Endodermal cell (in vitro differentiated cells): ENCODE measurements at places on chromosomes 1 and 21.

GRCh38 chr1:93313026-93313425 is 32.7 kb upstream of the DR1 start:
- no peak for DNase-seq
- no peak overlapping the region for H3K4me3 ChIP-seq
- H3K27me3 ChIP-seq: no peaks in the 10 kb centered on the region
- no peak overlapping the region for H3K27ac ChIP-seq

DNA sequence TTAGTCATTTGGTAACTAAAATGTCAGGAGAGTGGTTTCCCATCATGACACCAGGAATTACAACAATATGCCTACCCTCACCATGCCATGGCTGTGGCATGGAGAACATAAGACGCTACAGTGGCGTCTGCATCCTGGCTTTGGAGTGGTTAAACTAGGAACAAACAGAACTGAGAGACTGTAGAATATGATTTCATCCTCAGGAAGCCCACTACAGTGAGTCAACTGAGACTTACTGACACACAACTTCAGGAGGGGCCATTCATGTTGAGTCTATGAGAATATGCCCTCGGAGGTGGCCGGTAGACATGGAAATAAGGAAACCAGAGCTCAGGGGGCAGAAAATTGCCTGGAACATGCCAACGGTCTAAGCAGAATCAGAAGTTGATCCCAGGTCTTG is 5.9 kb upstream of the BACE2 start:
- no peak for DNase-seq
- H3K4me1 ChIP-seq: no peaks in the 10 kb centered on the region
- peaks cover 27% of the 10 kb centered on the region for H3K27me3 ChIP-seq
- H3K27ac ChIP-seq: no peak overlapping the region
- H3K4me3 ChIP-seq: no peak overlapping the region
- H3K36me3 ChIP-seq: no peaks in the 10 kb centered on the region

DNA sequence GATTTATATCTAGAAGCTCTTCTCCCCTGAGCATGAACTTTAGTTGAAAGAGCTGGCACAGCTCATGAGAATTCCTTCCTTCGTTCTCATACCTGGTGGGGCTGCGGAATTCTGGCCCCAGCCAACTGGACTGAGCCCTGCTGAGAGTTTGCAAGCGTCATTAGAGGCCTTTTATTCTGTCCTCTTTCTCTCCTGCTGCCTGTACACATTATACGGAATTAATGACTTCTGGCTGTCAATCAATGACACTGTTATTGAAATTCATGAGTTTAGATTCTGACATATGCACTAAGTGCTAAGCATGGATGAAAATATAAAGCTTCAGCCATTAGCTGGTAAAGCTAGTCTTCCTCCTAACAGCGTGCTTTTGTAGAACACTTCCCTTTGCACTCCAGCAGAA is 27.5 kb downstream of the KAZN start:
- H3K4me1 ChIP-seq: peaks cover 3% of the 10 kb centered on the region
- H3K36me3 ChIP-seq: no peaks in the 10 kb centered on the region
- H3K27ac ChIP-seq: peak overlapping the region; percentile 78

DNA sequence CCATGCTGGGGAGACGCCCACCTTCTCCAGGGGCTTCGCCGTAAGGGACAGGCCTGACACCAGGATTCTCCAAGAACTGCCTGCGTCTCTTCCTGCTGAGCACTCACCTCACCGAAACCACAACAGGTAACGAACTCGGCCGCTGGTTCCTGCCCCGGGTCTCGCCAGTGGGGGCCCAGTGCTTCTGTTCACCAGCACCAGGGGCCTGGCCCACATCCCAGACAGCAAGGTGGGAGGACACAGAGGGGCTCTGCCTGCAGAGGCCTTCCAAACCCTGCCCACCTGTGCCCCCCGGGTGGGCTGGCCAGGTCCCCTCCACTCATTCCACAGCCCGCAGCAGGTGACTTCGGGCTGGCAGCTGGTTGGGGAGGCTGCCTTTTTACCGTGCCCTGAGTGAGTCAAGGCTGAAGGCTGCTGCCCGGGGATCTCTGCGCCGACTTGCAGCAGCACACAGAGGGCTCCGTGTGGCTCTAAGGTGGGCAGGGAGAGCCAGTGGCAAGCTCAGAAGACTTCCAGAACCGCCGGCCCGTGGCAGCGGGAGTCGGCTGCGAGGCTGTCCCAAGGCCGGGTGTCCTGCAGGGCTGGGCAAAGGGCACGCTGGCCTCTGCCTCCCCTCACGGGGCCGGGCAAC is 14.7 kb upstream of the COL18A1 start:
- H3K27ac ChIP-seq: no peak overlapping the region
- DNase-seq: peak; percentile 46
- H3K27me3 ChIP-seq: no peaks in the 10 kb centered on the region
- no peaks in the 10 kb centered on the region for H3K36me3 ChIP-seq
- no peaks in the 10 kb centered on the region for H3K4me1 ChIP-seq
- no peak overlapping the region for H3K4me3 ChIP-seq

DNA sequence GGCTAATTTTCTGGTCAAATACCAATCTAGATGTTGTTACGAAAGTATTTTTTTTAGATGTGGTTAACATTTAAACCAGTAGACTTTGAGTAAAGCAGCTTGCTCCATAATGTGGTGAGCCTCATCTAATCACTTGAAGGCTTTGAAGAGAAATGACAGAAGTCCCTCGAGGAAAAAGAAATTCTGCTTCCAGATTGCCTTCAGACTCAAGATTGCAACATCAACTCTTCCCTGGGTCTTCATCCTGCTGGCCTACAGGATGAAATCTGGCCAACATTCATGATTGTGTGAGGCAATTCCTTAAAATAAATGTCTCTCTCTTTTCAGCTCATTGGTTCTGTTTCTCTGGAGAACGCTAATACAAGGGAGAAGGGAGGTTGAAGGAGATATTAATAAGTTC is 32.5 kb upstream of the SSX2IP start:
- peaks cover 9% of the 10 kb centered on the region for H3K4me1 ChIP-seq
- H3K27me3 ChIP-seq: no peaks in the 10 kb centered on the region
- no peak overlapping the region for H3K4me3 ChIP-seq
- DNase-seq: no peak

GRCh38 chr1:12031039-12031980 is 12.0 kb downstream of the MIIP start:
- H3K4me1 ChIP-seq: no peaks in the 10 kb centered on the region
- H3K27me3 ChIP-seq: no peaks in the 10 kb centered on the region
- peak overlapping the region; percentile 10 for H3K27ac ChIP-seq
- DNase-seq: peak; percentile 81
- peaks cover 44% of the 10 kb centered on the region for H3K36me3 ChIP-seq

GRCh38 chr1:165073185-165074007 is 283.1 kb downstream of the LMX1A start:
- H3K36me3 ChIP-seq: no peaks in the 10 kb centered on the region
- DNase-seq: no peak
- no peaks in the 10 kb centered on the region for H3K4me1 ChIP-seq
- H3K4me3 ChIP-seq: no peak overlapping the region
- no peak overlapping the region for H3K27ac ChIP-seq

DNA sequence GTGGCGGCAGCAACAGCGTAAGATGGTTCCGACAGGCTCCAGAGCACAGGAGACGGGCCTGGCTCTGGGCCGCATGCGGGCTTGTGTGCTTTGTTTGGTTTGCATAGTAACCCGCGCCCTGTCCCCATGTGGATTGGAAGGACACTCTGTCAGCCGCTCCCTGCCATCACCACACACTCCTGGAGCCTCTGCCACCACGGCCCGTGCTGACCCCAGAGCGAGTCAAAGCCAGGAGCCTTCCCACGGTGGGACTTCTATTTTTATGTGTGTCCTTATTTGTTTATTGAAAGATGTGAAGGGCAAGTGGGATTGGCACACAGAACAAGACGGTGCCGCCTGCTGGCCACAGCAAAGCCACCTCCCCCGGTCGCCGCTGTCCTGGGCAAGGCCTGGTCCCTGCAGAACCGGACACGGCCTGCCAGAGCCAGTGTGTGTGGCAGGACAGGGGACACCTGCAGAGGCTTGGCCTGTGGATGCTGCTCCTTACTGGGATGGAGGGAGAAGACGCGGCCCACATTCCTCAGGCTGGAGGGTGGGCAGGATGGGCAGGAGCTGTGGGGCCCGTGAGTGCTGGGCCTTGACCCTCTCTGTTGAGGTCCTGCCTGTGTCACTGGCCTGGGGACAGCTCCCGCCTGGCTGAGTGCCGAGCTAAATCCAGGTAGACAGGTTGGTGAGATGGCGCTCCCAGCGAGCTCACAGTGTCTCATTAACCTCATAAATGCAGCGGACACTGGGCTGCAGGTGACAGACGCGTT is 64.4 kb downstream of the AGPAT3 start:
- H3K27ac ChIP-seq: no peak overlapping the region
- H3K4me3 ChIP-seq: no peak overlapping the region
- peaks cover 7% of the 10 kb centered on the region for H3K4me1 ChIP-seq

GRCh38 chr1:16076031-16076864 is 2.8 kb upstream of the FAM131C start:
- H3K4me1 ChIP-seq: peaks cover 11% of the 10 kb centered on the region
- H3K27me3 ChIP-seq: peaks cover 30% of the 10 kb centered on the region
- no peak for DNase-seq
- no peak overlapping the region for H3K4me3 ChIP-seq
- no peak overlapping the region for H3K27ac ChIP-seq
- no peaks in the 10 kb centered on the region for H3K36me3 ChIP-seq

DNA sequence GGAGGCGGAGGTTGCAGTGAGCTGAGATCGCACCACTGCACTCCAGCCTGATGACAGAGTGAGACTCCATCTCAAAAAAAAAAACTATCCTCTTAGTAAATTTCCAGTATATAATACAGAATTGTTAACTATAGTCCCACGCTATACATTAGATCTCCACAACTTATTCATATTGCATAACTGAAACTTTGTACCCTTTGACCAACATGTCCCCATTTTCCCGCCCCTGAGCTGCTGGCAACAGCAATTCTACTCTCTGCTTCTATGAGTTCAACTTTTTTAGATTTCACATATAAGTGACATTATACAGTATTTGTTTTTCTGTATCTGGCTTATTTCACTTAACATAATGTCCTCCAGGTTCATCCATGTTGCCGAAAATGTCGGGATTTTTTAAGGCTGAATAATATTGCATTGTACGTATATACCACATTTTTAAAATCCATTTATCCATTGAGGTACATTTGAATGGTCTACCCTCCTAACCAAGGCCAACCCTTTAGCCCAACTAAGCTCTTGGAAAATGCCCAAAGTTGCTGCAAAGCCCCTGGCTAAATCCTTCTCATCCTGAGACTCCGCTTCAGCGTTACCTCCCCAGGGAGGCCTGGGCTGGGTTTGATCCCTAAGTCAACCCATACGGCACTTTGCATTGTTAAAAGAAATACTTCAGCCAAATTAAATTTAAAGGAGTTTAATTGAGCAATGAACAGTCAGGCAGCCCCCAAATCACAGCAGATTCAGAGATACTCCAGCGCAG is 34.2 kb downstream of the NEK2 start:
- no peaks in the 10 kb centered on the region for H3K27me3 ChIP-seq
- peak; percentile 13 for DNase-seq
- no peaks in the 10 kb centered on the region for H3K36me3 ChIP-seq
- no peak overlapping the region for H3K4me3 ChIP-seq
- H3K4me1 ChIP-seq: peaks cover 16% of the 10 kb centered on the region

DNA sequence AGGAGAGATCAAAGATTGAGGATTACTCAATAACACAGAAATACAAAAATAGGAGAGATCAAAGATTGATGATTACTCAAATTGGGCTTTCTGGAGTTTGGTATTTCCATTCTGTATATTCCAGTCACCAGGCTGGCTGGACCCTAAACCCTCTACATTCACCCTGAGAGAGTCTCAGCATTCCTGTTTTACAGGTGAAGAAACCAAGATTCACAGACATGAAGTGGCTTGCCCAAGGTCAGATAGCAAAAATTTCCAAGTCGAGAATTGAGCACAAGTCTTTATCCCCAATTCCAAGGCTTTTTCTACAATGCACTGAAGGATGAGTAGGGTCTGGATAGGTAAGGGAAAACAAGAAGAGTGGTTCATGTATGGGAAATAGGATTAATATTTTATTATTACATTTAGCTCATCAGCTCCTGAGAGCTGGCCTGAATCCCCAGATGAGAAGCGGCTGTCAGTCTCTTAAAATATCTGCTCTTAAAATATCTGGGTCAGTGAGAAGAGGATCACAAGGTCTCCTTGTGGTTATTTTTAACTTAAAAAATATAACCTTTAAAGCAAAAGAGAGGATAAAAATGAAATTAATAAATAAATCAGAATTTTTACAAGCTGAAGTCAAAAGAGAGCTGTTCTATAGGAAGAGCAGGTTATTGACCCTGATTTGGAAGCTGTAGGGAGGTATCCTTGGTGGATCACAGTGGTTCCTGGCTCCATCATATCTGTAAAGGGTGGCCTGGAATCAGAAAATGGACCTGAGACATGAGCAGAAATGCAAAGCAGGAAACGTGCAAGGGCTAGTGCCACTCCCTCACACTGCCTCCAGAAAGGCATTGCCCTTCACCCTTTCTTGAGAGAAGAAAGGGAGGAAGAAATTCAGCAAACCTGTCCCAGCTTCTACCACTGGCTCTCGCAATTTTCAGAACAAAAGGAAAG is 29.1 kb upstream of the SEC16B start:
- no peaks in the 10 kb centered on the region for H3K36me3 ChIP-seq

DNA sequence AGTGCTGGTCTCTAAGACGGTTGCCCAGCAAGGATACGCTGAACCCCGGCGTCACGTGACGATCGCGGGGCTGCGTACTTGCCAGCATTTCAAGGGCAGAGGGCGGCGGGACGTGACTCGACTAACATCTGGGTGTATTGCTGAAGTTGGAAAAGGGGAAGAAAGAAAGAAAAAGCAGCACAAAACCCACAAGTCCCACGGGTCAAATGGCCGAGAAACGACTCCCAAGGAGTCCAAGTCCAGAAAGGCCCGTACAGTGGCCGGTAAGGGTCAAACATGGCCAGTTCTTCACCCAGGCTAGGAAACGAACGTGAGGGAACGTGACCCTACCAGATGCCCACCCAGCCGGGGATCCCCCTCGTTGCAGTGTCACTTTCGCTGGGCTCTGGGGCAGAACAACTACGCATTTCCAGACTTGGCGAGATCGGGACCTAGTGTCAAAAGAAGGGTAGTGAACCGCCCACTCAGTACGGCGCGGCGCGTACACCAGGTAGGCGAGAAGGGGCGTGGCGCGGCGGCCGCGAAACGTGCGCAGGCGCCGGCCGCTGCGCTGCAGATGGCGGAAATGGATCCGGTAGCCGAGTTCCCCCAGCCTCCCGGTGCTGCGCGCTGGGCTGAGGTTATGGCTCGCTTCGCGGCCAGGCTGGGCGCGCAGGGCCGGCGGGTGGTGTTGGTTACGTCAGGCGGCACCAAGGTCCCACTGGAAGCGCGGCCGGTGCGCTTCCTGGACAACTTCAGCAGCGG is at the start of the genes PPCS and ZMYND12:
Gene PPCS (plus strand): TSS at position 534 of the 744 bp plus-strand sequence. CDS start 23 bp downstream, at position 557.
Gene ZMYND12 (minus strand): TSS at position 13 of the 744 bp plus-strand sequence. CDS start 25 bp downstream, outside the sequence.
- DNase-seq: peak; percentile 93
- H3K27ac ChIP-seq: peak within 1 kb of the TSS; percentile 27
- no peaks in the 10 kb centered on the region for H3K4me1 ChIP-seq
- H3K27me3 ChIP-seq: peaks cover 5% of the 10 kb centered on the region

DNA sequence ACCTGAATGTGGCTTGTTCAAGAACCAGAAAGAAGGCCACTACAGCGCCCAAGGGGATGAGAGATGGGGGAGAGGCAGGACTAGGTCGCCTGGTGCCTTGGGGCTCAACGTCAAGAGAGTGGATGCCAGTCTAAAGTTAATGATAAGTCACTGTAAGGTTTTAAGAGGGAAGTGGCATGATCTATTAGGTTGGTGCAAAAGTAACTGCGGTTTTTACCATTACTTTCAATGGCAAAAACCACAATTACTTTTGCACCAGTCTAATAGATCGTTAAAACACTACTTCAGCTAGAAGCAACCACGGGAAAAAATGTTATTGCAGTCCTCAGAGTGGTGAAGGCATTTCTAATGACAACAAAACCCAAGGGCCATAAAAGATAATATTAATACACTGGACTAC is 2.6 kb upstream of the GJB3 start:
- DNase-seq: no peak
- peaks cover 27% of the 10 kb centered on the region for H3K27me3 ChIP-seq
- H3K36me3 ChIP-seq: no peaks in the 10 kb centered on the region
- H3K4me1 ChIP-seq: peaks cover 28% of the 10 kb centered on the region
- H3K27ac ChIP-seq: no peak overlapping the region
